ENCODE measurements at places on chromosomes 7 and 10. TPM values are rescaled to one million over a fixed set of nuclear protein-coding genes. Genes with fewer than 3 reads are reported as not detected.

Gene MLLT10
- total RNA-seq, result 33.9 TPM

Gene BMPER
- total RNA-seq, result not detected

Gene ABCC2
- total RNA-seq, result 0.70 TPM

DNA sequence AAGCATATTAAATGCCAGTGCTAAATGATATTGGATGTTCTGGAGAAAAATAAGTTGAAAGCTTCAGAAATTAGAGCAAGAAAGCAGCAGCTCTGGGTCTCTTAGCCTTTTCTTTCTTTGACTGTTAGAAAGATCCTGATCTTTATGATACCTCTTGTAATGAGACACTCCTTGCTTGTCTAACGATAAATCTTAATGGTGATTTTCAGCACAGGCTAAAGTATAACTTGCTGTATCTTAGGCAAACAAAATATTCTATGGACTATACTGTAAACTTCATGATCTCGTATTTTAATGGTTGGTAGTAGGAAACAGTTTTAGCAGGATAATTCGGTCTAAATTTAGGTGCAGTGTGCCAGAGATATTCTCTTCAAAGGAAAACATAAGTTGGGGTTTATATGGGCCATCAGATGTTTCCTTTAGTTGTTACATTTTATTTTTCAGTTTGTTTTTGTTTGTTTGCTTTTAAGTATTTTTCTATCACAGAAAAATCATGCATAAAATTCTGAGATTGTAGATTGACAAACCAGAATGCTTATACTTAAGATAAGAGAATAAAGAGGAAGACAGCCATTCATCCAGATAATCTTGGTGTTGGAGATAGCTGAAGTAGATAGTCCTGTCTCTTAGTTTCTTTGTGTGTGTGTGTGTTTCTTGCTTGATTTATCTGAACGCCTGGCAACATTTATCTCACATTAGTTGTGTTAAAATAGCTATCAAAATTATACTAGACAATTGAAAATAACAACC lies 4.7 kb downstream of the CASD1 start:
- peaks cover 41% of the 10 kb centered on the region for H3K4me1 ChIP-seq
- no peak for DNase-seq
- no peak overlapping the region for H3K27ac ChIP-seq

- DNase-seq, result no peak
- no peaks in the 10 kb centered on the region for H3K4me1 ChIP-seq
- H3K36me3 ChIP-seq, result no peaks in the 10 kb centered on the region
- H3K27me3 ChIP-seq, result no peaks in the 10 kb centered on the region
Observed at GRCh38 chr10:48236199-48236621, 38.3 kb downstream of the FRMPD2 start.

- no peak overlapping the region for H3K4me3 ChIP-seq
- H3K4me1 ChIP-seq, result peaks cover 16% of the 10 kb centered on the region
- no peak overlapping the region for H3K27ac ChIP-seq
- DNase-seq, result no peak
Observed at GRCh38 chr10:68424454-68425014, 17.5 kb upstream of the RUFY2 start.
